ENCODE measurements at places on chromosomes 5 and 9. TPM values are rescaled to one million over a fixed set of nuclear protein-coding genes. Genes with fewer than 3 reads are reported as not detected.

Gene TXNDC8
- not detected for total RNA-seq

Gene PCDHB7
- total RNA-seq = not detected

Gene SHB
- total RNA-seq = 1.1 TPM

Gene VDAC1
- 46.8 TPM for total RNA-seq

Gene GCNT4
- 7.4 TPM for total RNA-seq

Gene CA9
- not detected for total RNA-seq

Gene PSMD5
- 35.4 TPM for total RNA-seq

Gene OBP2B
- total RNA-seq = not detected

Gene FAM114A2
- 23.3 TPM for total RNA-seq

Gene GZMA
- total RNA-seq = 3.5 TPM

Gene PCDHA9
- total RNA-seq = not detected

Gene PCDHB10
- not detected for total RNA-seq

Gene QRFP
- not detected for total RNA-seq

Gene OR1L4
- not detected for total RNA-seq

Gene LRSAM1
- total RNA-seq = 11.4 TPM

Gene PCDHA1
- not detected for total RNA-seq

Gene PLAC8L1
- 0.56 TPM for total RNA-seq

Gene CCL21
- not detected for total RNA-seq

Gene SPINK5
- total RNA-seq = not detected

Gene PRR16
- total RNA-seq = not detected

Gene MELK
- 0.47 TPM for total RNA-seq

Gene CD274
- total RNA-seq = 5.3 TPM

Gene RPP25L
- total RNA-seq = 4.6 TPM

Gene ABO
- 0.31 TPM for total RNA-seq

Gene ORM2
- total RNA-seq = not detected
